ENCODE measurements at places on chromosomes 16 and 17.

DNA sequence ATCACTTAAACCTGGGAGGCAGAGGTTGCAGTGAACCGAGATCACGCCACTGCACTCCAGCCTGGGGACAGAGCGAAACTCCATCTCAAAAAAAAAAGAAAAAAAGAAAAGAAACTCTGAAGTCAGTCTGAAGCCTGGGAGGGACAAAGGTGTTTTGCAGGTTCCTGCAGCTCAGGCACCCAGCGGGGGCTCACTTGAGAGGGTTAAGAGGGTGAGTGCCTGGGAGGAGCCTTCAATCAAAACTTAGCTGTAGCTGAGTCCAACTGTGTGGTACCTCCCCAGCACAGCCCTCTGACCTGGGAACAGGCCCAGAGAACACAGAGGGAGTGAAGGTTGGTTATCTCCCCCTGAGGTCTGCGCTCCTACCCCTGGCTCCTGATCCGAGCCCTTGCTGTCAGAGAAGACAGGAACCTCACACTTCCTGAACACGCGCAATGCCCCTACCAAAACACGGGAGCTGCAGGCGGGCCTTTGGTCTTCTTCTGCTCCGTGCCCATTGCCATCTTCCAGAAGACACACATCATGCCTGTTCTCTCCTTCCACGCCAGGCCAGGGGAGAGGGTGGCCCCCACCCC lies 20.4 kb upstream of the ZC3H18 start:
- no peak for DNase-seq

DNA sequence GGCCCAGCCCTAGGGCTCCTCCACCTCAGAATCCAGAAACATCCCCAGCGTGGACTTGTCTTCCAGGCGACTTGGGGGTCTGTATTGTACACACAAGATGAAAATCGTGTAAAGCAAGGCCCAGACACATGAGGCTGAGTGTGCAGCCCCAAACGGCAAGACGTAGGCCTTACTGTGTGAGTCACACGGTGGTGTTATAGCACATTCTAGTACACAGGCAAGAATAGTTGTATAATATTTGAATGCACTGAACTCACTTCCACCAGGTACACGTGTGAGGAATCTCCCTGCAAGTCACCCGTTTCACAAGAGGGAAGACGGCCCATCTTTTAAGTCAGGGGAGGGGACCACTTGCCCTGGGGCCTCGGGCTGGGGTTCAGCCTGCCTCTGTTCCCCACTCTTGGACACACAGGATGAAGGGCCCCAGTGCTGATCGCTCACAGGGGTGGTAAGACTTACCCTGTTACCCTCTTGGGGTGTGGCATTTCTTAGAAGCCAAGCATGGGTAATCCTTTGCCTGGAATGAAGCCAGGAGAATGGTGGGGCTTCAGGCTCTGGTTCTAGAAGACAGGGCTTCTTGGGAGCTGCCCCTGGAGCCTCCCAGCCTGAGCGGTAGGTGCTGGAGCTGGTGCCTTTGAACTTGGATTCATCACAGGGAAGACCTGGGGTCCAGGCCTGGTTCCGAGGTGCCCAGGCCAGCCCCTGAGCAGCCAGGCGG lies 71.3 kb downstream of the SREBF1 start:
- DNase-seq, result no peak

- DNase-seq, result peak; percentile 28
Measured at GRCh38 chr17:57408071-57408811, 151.9 kb downstream of the MSI2 start.

DNA sequence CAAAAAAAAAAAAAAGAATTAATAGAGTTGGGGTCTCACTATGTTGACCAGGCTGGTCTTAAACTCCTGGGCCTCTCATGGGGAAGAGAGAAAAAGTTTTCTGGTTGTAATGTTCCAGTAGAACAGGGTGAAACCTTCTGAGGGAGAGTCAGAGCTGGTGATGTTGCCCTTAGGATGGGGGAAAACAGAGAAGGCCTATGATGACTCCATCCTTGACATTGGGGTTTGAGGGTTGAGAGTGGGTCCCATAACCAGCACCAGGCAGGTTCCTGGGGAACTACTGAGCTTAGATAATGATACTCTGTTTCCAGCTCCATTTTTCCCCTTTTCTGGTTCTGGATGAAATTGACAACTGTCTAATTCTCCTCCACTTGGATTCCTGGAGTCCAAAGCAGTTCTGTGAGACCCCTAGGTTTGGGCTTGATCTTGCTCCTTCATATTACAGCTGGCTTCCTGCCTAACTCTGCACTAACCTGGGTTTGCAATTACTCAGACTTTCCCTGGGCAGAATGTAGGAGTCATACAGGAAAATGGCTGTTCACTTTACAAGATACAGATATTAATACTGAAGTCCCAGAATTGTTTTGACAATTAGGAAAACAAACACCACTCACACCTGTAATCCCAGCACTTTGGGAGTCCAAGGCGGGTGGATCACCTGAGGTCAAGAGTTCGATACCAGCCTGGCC lies 62.8 kb upstream of the B4GALNT2 start:
- DNase-seq, result no peak

DNA sequence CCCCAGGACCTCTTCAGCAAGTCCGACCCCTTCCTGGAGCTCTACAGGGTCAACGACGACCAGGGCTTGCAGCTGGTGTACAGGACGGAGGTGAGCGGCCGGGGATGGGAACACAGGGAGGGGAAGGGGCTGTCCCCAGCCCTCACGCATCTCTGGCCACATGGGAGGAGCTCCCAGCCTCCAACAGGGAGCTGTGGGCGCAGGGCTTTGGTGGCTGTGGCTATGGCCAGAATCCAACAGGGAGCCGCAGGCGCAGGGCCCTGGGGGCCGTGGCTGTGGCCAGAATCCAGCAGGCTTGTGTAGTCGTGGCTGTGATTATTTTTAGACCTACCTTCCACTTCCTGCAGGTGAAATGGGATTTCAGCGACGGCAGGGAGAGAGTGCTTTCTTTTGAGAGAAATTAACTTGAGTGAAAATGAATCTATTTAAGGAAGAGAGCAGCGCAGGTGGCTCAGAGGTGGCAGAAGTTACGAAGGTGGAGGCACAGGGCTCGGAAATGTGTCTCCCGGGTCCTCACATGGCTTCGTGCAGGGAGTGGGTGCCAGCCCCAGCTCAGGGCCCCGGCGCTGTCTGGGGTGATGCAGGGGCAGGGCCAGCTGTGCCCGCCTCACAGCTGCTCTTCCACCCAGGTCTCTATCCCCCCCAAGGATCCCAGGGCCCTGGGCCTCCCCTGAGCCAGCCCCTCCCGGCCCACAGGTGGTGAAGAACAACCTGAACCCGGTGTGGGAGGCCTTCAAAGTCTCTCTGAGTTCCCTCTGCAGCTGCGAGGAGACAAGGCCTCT lies 9.4 kb downstream of the CPNE7 start:
- DNase-seq, result no peak

GRCh38 chr16:58031016-58031800 lies 5.7 kb downstream of the MMP15 start:
- DNase-seq, result no peak

GRCh38 chr16:54421220-54421619 lies 134.6 kb upstream of the IRX3 start:
- DNase-seq, result no peak

GRCh38 chr17:50110591-50111349 lies 15.6 kb downstream of the PDK2 start:
- DNase-seq, result no peak

- no peak for DNase-seq
Measured at GRCh38 chr17:16908273-16908672, 63.6 kb downstream of the TNFRSF13B start.

GRCh38 chr16:652454-653305 lies 3.5 kb downstream of the WDR90 start:
- DNase-seq, result no peak

DNA sequence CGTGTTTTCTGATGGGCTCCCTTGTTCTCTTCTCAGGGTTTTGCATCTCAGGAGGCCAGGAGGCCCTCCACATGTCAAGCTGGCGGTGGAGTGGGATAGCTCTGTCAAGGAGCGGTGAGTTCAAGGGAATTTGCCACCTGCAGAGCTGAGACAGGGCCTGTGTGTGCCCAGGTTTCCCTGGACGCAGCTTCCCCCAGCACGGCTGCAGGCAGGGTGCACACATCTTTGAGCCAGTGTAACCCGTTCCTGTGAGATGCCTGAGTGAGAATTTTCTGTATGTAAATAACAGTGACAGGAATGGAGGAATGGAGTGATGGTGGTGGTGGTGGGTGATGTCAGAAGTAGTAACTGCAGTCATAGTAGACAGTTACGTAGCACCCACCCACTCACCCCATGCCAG lies 54.8 kb downstream of the USP43 start:
- no peak for DNase-seq

DNA sequence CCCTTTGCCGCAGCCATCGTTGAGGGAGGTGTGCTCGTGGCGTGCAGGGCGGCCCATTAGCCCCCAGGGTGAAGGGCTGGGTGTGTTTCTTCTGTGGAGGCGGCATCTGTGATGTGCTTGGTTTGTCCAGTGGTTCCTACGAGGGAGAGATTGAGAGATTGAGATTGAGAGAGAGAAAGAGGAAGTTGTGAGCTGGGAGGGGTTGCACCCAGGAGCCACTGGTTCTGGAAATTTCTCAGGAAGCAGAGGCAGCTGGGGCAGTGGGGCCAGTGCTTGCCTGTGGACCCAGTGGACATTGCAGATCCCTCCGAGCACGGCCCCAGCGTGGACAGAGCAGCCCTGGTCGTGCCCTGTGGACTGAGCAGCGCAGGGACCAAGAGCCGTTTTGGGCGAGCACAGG lies 72.0 kb upstream of the ZNF750 start:
- no peak for DNase-seq

- no peak for DNase-seq
Measured at GRCh38 chr16:8634991-8635736, 13.7 kb downstream of the METTL22 start.

DNA sequence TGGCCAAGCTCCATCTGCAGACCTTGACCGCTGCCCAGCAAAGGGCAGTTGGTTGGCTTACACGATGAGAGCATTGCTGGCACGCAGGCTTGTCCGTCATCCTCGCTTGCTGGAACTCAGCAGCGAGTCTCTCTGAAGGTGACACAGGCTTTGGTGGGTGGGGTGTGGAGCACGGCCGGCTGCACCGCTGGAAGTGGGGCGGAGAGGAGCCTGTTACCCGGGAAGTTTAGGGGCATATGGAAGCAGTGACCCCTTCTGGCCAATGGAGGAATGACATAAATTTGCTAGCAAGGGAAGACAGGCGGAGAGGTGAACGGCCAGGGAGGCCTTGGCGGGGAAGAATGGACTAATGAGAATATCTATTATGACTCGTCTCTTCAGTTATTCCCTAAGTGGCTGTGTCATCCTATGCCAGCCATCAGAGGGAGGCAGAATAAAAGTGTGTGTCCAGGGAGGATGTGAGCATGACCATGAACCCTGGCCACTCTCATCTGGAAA lies 65.9 kb upstream of the SDK2 start:
- DNase-seq, result peak; percentile 75

DNA sequence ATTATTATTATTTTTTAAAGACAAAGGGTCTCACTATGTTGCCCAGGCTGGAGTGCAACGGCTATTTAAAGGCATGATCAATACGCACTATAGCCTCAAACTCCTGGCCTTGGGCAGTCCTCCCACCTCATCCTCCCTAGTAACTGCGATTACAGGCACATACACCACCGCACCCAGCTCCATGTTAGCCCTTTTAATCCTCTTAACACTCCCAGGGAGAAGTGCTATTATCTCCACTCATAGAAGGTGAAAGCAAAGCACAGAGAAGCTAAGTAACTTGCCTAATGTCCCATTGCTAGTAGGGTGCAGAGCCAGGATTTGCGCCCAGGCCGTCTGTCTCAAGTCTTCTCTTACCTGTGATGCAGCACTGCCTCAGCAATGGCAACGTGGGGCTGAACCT lies 5.0 kb downstream of the HAS3 start:
- DNase-seq, result no peak

DNA sequence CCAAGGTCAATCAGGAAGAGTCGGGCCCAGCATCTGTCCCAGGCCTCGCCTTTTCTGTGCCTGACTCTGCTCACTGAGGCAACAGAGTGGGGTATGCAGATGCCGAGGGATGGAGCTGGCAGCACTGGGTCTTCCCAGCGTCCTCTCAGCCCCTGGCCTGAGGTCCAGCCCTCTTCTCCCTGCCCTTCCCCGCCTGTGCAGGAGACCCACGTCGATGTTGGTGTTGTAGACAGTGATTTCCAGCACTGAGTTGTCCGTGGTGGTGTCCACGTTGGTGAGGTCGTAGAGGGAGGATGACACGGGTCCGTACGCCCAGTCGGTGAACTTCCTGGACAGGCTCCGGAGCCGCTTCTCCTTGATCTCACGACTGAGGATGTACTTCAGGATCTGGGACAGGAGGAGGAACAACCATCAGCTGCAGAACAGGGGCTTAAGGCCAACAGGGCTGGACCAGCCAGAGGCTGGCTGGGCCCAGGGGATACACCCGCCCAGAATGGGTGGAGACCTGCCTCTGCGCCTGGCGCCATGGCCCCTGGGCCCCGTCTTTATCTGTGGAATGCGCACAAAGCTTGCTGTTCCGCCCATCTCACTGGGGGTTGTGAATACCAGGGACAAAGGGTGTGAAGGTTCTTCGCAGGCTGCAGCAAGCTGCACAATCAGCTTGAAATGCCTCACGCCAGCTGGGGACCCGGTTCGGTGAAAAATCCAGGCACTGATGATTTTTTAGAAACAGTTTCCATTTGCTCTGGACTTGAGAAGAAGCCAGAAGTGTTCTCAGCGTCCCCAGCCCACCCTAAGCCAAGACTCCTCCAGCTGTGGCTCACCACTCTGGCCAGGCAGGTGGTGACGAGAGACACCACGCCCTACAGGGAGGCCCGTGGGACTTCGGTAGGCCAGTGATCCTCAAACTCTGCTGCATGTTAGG lies 27.5 kb downstream of the TRPV3 start:
- DNase-seq, result no peak

- DNase-seq, result no peak
Measured at GRCh38 chr16:77897831-77898605, 109.7 kb downstream of the VAT1L start.

DNA sequence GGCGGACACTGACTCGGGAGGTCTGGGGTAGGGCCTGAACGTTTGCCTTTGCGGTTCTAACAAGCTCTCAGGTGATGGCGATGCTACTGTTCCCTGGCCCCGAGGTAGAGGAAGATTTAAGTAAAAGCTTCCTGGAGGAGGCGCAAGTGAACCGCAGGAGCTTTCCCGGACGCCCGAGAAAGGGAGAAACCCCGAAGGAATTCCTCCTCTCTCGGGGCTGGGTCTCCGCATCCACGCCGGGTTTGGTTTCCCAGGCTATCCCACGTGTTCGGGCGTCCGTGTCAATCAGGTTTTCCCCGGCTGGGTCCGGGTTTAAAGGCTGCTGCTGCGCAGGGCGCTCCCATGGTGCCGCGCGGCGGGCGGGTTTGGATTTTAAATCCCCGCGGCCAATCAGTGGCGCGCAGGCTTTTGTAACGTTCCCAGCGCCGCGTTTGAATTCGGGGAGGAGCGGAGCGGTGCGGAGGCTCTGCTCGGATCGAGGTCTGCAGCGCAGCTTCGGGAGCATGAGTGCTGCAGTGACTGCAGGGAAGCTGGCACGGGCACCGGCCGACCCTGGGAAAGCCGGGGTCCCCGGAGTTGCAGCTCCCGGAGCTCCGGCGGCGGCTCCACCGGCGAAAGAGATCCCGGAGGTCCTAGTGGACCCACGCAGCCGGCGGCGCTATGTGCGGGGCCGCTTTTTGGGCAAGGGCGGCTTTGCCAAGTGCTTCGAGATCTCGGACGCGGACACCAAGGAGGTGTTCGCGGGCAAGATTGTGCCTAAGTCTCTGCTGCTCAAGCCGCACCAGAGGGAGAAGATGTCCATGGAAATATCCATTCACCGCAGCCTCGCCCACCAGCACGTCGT lies at the start of gene PLK1:
TSS of gene PLK1 (plus strand) at position 460 of the 844 bp plus-strand sequence. CDS start at position 504, 44 bp downstream.
- peak; percentile 91 for DNase-seq

- DNase-seq, result no peak
Measured at GRCh38 chr16:70478912-70479341, 24.5 kb downstream of the FCSK start.
